A673 (cell line): ENCODE measurements at places on chromosomes 2 and 18. TPM values are rescaled to one million over a fixed set of nuclear protein-coding genes. Genes with fewer than 3 reads are reported as not detected.

AQP12A gene
- total RNA-seq: not detected in 2 replicates

LONRF2 gene
- 3.5 and 3.8 TPM in 2 replicates for total RNA-seq

NBEAL1 gene
- total RNA-seq: 14.1 and 15.8 TPM in 2 replicates

ARHGAP15 gene
- total RNA-seq: not detected in 2 replicates

DYNAP gene
- not detected in 2 replicates for total RNA-seq

EPB41L3 gene
- 0.20 and 0.86 TPM in 2 replicates for total RNA-seq

SP5 gene
- not detected in 2 replicates for total RNA-seq

ATL2 gene
- 76.0 and 85.5 TPM in 2 replicates for total RNA-seq

IL1RL2 gene
- total RNA-seq: not detected in 2 replicates

SLC8A1 gene
- total RNA-seq: not detected in 2 replicates

PKDCC gene
- total RNA-seq: 77.5 and 82.2 TPM in 2 replicates

ACTR3 gene
- total RNA-seq: 282 and 340 TPM in 2 replicates
